IMR-90 (cell line): ENCODE measurements at places on chromosomes 3 and 15. TPM values are rescaled to one million over a fixed set of nuclear protein-coding genes. Genes with fewer than 3 reads are reported as not detected.

- no peak for DNase-seq
Measured at GRCh38 chr3:158925021-158925420, 123.2 kb downstream of the MFSD1 start.

DNA sequence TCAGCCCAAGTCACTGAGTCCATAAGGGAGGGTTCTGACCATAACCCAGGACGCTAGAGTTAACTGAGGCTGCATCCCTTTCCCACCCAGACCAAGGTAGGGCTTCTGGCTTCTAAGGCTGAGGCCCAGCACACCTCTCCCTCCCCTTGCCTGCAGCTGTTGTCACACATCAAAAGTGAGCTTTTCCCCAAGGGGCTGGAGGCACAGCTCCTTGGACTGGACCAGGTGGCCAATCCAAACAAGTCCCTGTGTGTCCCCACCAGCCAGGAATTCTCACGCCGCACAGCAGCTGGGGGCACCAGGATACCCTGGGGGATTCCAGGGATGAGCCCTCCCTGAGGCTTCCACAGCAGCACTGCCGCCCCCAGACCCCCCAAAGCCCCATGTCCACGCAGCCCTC, 22.3 kb upstream of the ISLR2 start:
- DNase-seq = no peak

DNA sequence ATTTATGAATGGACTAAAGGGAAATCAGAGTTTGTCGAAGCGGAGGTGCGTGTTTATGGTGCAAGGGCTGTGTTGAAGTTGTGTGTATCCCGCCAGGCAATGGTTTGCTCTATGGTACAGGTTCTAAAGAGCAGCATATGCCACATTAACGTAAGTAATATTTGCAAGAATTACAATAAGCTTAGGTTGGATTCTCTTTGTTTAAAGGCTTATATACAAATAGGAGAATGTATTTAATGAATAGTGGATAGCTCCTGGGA, 800 bp downstream of the EPHA3 start:
- DNase-seq = no peak

GRCh38 chr15:79352206-79352605, 41.3 kb downstream of the TMED3 start:
- no peak for DNase-seq

GRCh38 chr15:35963326-35963725, 417.4 kb upstream of the DPH6 start:
- no peak for DNase-seq

GRCh38 chr15:69792823-69793222, 304.9 kb downstream of the TLE3 start:
- no peak for DNase-seq

- DNase-seq = no peak
Measured at GRCh38 chr3:14622368-14622767, 29.2 kb upstream of the CCDC174 start.

DNA sequence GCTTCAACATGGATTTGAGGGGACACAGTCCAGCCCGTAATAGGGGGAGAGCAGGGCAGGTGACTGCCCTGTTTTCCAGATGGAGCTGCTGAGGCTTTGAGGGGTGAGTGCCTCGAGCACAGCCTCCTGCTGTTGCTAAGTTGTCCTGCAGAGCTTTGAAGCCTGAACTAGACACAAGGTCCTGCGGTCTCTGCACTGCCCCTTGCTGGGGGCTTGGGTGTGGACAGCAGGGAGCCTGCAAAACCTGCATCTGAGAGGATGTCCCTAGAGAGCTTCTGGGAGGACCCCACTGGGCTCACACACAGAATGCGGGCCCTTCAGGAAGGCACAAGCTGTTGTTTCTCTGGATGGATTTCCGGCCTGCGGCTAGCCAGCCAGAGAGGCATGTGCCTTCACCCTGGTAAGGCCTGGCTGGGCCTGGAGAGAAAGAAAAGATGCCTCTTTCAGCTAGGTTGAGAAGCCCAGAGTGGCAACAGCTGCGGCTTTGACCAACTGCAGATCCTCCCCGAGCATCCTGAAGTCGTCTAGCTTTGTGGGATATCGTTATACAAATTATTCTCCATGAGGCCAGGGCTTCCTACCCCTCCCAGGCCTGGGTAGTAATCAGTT, 226.2 kb downstream of the SLCO3A1 start:
- DNase-seq = no peak

- no peak for DNase-seq
Measured at GRCh38 chr3:62942227-62942626, 67.0 kb upstream of the CADPS start.

- no peak for DNase-seq
Measured at GRCh38 chr3:120224237-120224636, 60.8 kb downstream of the GPR156 start.

- DNase-seq = no peak
Measured at GRCh38 chr3:136995652-136996051, 37.9 kb downstream of the IL20RB start.

GRCh38 chr3:196222876-196223595, 6.7 kb downstream of the SLC51A start:
- DNase-seq = no peak

DNA sequence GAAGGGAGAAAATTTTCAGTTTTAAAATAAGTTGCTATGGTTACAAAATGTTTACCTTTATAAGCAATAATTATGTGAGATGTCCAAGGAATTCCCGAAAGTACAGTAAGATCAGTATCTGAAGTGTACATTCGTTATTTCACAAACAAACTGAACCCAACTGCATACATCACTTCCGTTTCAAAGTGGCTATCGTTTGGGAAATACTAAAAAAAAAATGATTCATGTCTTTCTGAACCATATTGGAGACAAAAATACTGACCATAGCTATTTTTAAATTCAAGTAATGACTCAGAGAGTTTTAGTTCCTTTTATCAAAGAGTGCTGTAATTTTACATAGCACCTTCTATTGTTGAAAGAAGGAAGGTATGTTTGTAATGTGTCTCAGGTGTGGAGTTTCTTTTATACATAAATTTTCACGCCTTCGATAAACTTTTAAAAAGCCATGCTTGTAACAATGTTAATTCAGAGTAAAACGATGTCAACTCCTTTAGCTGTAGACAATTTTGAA, 8.0 kb upstream of the ANKRD28 start:
- peak; percentile 89 for DNase-seq

GRCh38 chr15:79218588-79219200, 63.8 kb upstream of the ANKRD34C start:
- DNase-seq = peak; percentile 17

DNA sequence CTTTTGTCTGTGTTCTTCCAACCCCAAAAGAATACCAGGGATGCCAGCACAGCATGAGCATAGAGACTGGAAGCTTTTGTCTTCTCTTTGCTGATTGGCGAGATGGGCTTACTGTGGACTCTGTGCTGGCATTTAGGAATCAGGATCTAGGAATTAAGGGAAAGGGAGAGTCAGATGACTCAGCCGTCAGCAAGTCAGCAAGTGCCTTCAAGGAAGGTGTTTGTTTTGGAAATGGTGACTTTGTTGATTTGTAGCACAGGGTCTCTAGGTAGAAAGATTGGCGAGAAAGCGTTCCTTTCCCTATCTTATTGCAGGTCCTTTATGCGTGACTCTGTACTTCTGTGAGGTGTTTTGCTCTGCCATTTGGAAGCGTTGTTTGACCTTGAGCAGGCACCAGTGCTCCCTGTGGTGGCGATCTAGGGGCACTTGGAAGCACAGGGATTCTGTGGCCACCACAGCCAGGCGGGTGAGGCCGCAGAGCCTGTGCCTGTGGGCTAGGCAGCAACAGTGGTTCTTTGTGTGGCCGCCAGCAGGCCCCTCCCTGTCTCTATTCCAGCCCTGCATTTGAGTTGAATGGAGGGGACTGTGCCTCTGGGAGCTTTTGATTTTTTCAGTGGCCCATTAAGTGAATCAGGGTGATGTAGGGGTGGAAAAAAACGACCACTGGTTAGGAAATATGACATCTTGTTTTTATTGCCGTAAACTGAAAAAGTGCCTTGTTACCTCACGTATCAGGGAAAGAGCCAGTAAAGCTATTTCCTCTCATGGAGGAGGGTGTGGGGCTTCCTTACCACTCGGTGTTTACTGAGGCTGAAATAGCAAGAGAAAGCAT, 19.0 kb downstream of the FAN1 start:
- DNase-seq = peak; percentile 50

- no peak for DNase-seq
Measured at GRCh38 chr3:139325551-139325950, 18.3 kb upstream of the MRPS22 start.

DNA sequence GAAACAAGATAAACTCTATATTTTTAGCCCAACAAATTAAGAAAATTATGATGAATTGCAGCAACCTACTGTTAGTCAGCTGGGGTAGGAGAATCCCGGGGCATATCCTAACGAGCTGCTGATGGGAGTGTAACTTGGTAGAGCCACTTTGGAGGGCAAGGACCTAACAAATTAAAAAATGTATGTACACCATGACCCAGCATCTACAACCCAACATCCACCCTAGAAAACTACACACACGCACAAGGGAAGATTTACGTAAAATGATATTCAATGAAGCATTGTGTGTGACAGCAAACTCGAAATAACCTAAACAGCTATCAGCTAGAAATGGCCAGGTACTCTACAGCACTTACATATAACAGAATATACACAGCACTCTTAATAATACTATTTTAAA, 1.9 kb downstream of the BCL2A1 start:
- no peak for DNase-seq

DNA sequence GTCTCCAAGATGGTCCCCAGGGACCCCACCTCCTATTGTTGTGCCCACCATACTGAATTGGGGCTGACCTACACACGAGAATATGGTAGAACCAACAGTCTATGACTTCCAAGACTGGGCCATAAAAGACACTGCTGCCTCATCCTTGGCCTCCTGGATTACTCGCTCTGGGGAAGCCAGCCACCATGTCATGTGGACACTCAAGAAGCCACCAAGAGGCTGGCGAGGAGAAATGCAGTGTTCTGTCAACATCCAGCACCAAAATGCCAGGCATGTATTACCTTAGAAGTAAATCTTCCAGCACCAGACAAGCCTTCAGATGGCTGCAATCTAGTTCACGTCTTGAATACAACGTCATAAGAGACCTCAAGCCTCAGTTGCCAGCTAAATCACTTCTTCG, 17.1 kb upstream of the TPM1 start:
- DNase-seq = no peak

DNA sequence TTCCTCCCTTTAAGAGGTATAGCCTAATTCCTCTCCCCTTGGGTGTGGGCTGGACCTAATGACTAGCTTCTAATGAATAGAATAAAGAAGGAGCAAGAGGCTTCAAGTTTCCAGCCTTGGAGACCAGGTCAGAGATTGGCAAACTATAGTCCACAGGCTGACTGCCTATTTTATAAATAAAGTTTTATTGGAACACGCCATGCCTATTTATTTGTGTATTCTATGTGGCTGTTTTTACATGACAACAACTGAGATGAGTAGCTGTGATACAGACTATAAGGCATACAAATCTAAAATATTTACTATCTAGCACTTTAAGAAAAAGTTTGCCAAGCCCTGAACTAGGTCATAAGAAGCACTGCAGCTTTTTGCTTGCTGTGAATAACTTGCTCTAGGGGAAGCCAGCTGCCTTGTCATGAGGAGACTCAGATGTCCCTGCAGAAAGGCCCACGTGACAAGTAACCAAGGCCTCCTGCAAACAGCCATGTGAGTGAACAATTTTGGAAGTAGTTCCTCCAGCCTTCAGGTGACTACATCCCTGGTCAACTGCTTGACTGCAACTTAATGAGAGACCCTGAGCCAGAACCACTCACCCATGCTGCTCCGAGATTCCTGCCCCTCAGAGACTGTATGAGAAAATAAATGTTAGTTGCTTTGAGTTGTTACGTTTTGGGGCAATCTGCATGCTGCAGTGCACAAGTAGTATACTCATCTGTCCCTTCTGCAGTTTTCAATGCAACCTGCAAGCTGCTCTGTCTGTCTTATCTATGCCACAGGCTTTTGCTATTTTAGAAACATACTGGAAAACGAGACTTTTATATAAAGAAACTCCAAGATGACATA, 21.1 kb upstream of the MAP3K13 start:
- no peak for DNase-seq

GRCh38 chr3:4693620-4694019, 200.5 kb downstream of the ITPR1 start:
- DNase-seq = no peak

Gene SPSB4
- total RNA-seq = not detected in 2 replicates

Gene STXBP5L
- not detected in 2 replicates for total RNA-seq

Gene TEX55
- total RNA-seq = not detected in 2 replicates

Gene CFAP100
- total RNA-seq = not detected in 2 replicates

Gene GP9
- not detected in 2 replicates for total RNA-seq

Gene ATP6V1A
- total RNA-seq = 84.4 and 98.0 TPM in 2 replicates

Gene GXYLT2
- total RNA-seq = 11.1 and 11.4 TPM in 2 replicates

Gene GABRB3
- total RNA-seq = 0.54 and 0.56 TPM in 2 replicates

Gene XIRP1
- total RNA-seq = under 0.01 TPM in 2 replicates
